Activated T-helper 2 cell treated with anti-CD3 and anti-CD28 coated beads, Interferon-gamma antibody, Interleukin-2, Interleukin-4, amounts not matched to agents 10 μg/mL and 5 μg/mL and 100 μg/mL, durations not matched to agents 14 hours and 24 hours and 36 hours (primary cell): ENCODE measurements at places on chromosomes 6 and 20.

DNA sequence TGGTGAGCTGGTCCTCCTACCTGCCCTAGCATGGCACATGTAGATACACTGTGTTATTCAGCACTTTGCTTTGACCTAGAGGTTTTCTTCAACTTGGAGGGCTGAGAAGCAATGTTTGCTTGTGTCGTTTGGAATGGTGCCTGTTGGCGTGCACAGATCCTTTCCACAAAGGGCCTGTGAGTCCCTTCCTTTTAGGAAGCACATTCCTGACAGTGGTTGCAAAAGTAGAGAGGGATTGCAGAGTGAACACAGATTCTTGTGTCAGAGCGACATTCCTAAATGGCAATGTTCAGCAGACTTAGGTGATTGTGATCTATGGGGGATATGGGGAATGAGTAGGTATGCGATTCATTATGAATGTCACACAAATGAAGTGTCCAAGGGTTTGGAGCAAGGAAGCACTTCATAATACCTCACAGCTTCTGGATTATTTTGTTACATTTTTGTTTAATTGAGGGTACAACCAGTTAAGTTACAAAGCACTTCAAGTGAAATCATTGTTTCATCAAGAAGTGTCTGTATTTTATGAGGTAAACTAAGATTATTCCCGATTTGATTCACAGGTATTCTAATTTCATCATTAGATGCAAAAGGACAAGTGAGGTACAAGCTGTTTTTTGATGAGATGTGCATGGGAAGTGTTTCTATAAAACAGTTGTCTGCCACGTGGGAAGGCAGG is 713 bp upstream of the RNF144B start:
- no peak for DNase-seq

DNA sequence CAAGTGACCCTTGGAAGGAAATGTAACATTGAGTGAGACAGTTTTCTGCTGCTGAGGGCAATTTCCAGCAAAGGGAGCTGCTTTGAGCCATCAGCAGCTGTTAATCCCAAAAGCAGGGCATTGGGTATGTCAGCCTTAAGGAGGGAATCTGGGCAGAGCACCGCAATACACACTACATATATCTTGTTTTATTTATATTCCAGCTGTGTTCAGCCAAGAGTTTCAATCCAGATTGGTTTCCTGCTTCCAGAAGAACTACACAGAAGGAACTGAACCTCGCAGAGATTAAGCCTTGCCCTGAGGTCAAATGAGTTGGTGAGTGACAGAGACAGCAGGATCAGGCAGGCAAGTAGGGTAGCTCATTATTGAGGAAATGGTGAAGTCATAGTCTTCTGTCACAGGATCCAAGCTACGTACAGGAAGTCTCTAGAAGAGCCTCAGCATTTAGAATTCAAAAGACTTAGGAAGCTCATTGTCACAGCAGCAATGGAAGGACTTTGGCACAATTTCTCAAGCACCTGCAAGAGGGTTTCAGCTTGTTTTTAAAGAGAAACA is 109.9 kb upstream of the HEY2 start:
- no peak for DNase-seq

GRCh38 chr6:71420095-71420692 is 131.6 kb downstream of the OGFRL1 start:
- no peak for DNase-seq

- DNase-seq: no peak
These were observed 1.9 kb downstream of the RBBP8NL start for GRCh38 chr20:62425281-62426058.

GRCh38 chr6:160030103-160030502 is 61.2 kb downstream of the IGF2R start:
- no peak for DNase-seq

- DNase-seq: no peak
These were observed 369.1 kb upstream of the MARCKS start for GRCh38 chr6:113488061-113488460.

GRCh38 chr6:47153404-47153755 is 111.2 kb upstream of the ADGRF1 start:
- DNase-seq: no peak

- no peak for DNase-seq
These were observed 119.0 kb upstream of the STMND1 start for GRCh38 chr6:16982807-16983206.

DNA sequence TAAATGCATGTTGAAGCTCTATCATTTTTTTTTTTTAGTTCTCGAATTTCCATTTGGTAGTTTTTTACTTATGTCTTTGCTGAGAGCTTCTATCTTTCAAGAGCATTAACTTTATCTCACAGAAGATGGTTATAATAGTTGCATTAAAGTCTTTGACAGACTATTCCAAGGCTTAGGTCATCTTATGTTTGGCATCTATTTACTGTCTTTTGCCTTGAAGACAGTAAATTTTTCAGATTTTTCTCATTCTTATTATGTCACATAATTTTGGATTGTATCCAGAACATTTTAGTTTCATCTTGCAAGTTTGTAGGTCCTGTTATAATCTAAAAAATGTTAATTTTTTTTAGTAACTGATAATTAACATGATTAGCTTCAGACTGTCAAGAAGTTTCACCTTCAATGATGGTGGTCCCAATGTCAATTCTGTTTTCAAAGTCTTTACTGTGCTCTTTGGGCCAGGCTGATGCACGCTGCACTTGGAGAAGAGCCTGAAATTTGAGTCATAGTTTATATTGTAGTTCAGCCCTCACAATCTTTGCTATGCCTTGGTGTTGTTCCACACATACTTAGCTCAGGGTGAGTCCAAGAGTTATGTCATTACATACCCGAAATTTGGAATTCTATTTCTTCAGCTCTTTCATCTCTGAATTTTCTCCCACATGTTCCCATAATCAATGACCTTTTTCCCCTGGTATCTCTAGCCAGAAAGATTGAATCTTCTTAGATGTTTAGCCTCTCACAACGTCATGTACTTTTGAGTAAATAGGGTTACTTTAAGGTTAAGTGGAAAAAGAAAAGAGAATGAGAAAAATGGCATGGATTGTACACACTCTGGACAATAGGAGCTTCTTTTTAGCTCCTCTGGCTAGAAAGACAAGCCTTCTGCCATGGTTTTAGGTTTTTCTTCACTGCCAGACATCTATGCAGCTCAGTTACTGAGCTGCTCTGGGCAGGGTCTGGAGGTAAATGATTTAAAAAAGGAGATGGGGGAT is 110.3 kb upstream of the BTBD3 start:
- no peak for DNase-seq

DNA sequence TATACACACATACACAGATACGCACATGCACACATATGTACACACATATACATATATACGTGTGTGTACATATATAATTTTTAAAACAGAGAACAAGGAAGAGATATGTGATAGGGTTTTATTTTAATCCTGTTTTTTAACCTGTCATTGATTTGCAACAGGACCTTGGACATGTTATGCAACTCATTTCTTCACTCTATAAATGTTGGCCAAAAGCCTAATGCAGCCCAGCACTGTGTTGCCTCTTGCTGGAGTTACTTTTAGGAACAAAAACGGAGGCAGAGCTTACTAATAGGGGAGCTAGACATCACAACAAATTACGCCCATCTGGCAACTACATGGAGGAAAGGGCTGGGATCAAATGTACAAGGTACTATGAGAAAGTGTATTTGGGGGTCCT is 179.9 kb upstream of the TAB2 start:
- DNase-seq: no peak
